ENCODE measurements at places on chromosomes 13 and 19. TPM values are rescaled to one million over a fixed set of nuclear protein-coding genes. Genes with fewer than 3 reads are reported as not detected.

TTYH1 gene
- total RNA-seq, result 0.25 TPM

FLT3LG gene
- 1.4 TPM for total RNA-seq

FUT1 gene
- total RNA-seq, result 0.09 TPM

WDR88 gene
- 0.28 TPM for total RNA-seq

RNF17 gene
- total RNA-seq, result not detected

FUT2 gene
- not detected for total RNA-seq

LPAR6 gene
- 0.98 TPM for total RNA-seq

SERP2 gene
- total RNA-seq, result not detected

ZNF527 gene
- 3.1 TPM for total RNA-seq

IZUMO2 gene
- total RNA-seq, result not detected

USHBP1 gene
- not detected for total RNA-seq

PTH2 gene
- not detected for total RNA-seq

ZNF492 gene
- not detected for total RNA-seq

ZNF616 gene
- 0.97 TPM for total RNA-seq

NOP53 gene
- total RNA-seq, result 235 TPM

ZNF628 gene
- 10.1 TPM for total RNA-seq

KLF5 gene
- total RNA-seq, result 46.0 TPM

ZNF77 gene
- total RNA-seq, result 1.4 TPM

LIM2 gene
- total RNA-seq, result not detected

MIR17HG gene
- 1.1 TPM for total RNA-seq

BLVRB gene
- 326 TPM for total RNA-seq

ODAD3 gene
- total RNA-seq, result 1.4 TPM

CHAMP1 gene
- total RNA-seq, result 25.4 TPM

SAFB gene
- 49.7 TPM for total RNA-seq

BRSK1 gene
- total RNA-seq, result 2.8 TPM

Data from A549 treated with AZD2906 at 1 μM for 4 hours (cell line).